Stimulated activated CD8-positive, alpha-beta memory T cell treated with anti-CD3 and anti-CD28 coated beads, Interleukin-12 subunit alpha, Interleukin-12 subunit beta, amount 100 ng/mL, for 4 hours (primary cell): ENCODE measurements at places on chromosomes 2 and 18.

- DNase-seq: no peak
Observed at GRCh38 chr18:27467073-27467472, 282.0 kb upstream of the CHST9 start.

GRCh38 chr18:73891572-73892421 is 255.8 kb downstream of the FBXO15 start:
- DNase-seq: no peak

DNA sequence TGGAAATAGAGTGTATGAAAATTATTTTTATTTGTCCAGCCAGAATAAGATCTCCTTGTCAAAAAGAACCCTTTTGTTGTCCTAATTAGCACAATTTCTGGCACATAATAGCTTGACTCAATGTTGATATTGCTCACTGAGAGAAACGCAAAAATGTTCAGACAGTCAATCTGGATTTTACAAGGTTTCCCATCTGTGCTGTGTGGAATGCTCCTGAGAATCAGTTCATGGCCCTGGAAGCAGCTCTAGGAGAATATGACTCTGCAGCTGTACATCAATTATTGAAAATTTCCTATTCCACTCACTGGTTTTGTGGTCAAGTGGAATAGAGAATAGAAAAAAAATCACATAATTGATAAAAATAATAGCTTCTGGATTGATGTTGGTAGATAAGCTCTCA is 1582.9 kb upstream of the NXPH2 start:
- DNase-seq: no peak

GRCh38 chr2:60285626-60286316 is 267.7 kb downstream of the BCL11A start:
- no peak for DNase-seq

DNA sequence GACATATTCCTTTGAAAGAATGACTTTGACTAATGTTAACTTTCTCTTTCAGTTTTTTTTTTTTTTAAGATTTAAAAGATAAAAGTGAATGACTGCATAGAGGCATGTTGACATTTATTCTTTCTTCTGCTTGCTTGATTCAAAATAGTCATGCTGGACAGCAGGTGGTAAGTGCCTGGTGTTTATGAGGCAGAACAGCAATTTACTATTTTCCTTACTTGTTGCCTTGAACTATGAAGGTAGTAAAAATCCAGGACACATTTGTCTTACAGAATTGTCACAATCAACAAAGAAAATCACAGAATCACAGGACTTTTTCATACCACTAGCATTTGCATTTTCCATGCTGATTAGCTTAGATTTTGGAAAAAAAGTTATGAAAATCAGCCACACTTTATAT is 388.3 kb downstream of the CTNNA2 start:
- DNase-seq: no peak

DNA sequence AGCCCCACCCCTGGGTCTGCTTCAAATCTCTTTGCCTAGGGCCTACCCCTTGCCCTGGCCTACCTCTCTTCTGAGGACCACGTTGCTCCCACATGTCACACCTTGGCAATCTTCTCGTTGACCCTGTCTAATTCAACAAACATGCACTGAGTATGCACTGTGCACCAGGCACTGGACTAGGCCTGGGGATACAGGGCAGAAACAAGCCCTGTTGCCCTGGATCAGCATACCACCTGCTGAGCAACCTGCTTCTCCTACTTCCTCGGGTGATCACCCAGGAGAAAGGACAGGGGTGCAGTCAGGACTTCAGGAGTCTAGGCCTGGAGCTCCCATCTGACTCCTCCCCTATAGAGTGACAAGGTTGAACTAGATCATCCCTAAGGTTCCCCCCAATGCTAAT is 9.7 kb downstream of the WNT10A start:
- no peak for DNase-seq

- no peak for DNase-seq
Observed at GRCh38 chr2:215784371-215784783, 229.0 kb downstream of the MREG start.

DNA sequence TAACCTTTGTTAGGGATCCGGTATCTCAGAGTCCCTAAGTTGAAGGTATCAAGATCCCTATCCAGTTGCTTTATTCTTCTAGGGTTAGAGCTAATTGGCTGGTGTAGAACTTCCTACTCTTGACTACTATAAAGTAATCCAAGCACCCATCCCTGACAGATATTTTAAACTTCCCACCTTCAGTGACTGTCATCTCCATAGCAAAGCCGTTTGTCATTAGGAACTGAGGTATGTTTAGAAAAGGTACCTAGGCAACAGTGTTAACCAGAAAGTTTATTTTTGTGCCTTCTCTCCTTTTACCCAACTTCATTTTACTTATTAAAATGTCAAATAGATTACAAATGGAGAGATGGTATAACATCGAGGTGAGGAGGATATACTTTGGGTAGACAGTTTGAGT is 4.5 kb downstream of the FAM117B start:
- DNase-seq: no peak

DNA sequence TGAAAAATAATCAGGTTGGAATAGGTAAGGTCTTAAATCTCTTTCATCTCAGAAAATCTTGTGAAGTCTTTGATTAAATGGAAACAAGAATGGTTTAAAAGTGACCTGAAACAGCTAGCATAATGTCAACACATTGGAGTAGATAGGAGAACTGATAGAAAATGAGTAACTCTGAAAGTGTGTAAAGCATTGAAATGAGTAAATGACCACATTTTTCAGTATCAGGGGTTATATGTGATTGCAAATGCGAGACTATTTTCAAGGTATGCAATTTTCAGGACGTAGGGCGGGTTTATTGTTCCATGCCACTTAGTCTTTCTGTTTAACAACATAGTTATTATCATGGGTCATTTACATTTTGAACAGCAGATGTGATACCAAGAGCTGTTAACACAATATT is 1383.2 kb downstream of the LRP1B start:
- no peak for DNase-seq

DNA sequence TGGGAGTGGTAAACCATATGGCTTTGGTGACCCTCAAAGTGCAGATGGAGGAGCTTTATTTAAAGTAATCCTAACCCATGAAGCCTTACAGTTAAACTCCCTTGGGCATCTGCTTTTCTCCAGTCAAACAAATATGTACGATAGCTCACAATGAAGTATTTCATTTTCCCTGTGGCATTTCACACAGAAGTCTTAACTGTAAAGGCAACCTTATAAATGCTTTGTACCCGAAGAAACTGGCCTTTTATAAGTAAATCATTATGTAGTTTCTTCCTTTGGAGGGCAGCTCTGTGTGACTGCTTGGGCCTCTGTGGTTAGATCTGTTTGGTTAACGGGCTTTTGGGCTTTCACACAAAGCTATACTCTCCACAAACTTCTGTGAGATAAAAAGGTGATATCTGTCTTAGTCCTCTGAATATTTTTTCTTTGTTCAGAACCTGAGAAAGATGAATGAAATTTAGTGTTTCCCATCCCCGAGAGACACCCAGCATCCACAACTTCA is 46.6 kb downstream of the SCN1A start:
- DNase-seq: no peak

- no peak for DNase-seq
Observed at GRCh38 chr2:218370410-218371063, 11.5 kb upstream of the SLC11A1 start.
